ENCODE measurements at places on chromosomes 3 and 15. TPM values are rescaled to one million over a fixed set of nuclear protein-coding genes. Genes with fewer than 3 reads are reported as not detected.

- no peak for DNase-seq
These were observed 3.8 kb downstream of the RASGRF1 start for GRCh38 chr15:79086814-79087213.

The PFKFB4 gene
- total RNA-seq: 8.9 TPM

The DAZL gene
- 0.21 TPM for total RNA-seq

- no peak for DNase-seq
These were observed 79.9 kb downstream of the ZBBX start for GRCh38 chr3:167300207-167300606.

GRCh38 chr3:154095832-154096421, 25.3 kb upstream of the ARHGEF26 start:
- no peak for DNase-seq

DNA sequence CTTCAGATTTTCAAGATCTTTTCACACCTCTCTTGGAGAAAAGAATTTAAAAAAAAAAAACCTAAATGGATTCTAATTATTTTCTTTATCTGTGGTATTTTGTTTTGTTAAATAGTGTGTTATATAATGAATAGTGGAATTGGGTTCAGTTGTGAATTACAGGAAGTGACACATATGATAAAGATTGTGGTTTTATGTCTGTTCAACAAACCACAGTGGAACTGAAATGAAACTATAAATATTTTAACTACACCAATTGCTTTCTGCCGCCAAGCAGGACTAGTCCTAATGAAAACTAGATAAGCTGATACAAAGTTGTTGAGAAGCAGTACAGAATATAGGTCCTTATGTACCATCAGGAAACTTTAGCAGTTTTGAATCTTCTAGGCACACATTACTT, 121.6 kb downstream of the UBE2E2 start:
- DNase-seq: no peak

The OIP5 gene
- total RNA-seq: not detected

The PRR20G gene
- total RNA-seq: not detected

The CD86 gene
- 2.4 TPM for total RNA-seq

- no peak for DNase-seq
These were observed 149.5 kb downstream of the RYR3 start for GRCh38 chr15:33460166-33460805.

The PLA2G4F gene
- 0.29 TPM for total RNA-seq

DNA sequence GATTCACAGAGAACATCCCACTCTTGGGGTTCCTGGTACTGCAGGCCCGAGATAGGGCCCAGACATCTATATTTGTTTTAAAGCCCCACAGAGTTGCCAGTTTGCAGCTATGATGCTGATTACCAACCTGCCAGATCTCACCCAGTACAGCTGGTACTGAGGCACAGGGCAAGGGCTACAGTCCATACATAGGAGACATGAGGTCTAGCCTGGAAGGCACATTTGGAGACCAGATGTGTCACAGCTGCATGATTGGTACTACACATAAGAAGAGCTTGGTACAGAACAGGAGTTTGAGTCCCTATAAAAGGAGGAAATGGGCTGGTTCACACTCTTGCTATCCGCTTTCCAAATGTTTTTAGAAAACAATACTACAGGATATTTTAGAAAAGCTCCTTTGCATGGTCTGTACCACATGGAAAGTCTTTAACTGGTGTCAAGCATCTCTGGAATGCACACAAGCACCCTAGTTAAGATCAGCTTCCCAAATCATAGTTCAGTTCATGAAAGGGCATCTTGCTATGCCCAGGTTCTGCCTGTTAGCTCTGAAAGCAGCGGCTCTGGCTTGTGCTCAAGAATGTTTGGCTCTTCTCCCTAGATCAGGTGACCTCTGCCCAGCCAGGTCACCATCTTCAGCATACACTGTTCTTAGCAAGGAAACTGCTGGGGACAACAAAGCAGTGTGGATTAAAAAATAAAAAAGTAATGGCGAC, 20.6 kb downstream of the MTMR14 start:
- no peak for DNase-seq

The RGMA gene
- total RNA-seq: 16.0 TPM

DNA sequence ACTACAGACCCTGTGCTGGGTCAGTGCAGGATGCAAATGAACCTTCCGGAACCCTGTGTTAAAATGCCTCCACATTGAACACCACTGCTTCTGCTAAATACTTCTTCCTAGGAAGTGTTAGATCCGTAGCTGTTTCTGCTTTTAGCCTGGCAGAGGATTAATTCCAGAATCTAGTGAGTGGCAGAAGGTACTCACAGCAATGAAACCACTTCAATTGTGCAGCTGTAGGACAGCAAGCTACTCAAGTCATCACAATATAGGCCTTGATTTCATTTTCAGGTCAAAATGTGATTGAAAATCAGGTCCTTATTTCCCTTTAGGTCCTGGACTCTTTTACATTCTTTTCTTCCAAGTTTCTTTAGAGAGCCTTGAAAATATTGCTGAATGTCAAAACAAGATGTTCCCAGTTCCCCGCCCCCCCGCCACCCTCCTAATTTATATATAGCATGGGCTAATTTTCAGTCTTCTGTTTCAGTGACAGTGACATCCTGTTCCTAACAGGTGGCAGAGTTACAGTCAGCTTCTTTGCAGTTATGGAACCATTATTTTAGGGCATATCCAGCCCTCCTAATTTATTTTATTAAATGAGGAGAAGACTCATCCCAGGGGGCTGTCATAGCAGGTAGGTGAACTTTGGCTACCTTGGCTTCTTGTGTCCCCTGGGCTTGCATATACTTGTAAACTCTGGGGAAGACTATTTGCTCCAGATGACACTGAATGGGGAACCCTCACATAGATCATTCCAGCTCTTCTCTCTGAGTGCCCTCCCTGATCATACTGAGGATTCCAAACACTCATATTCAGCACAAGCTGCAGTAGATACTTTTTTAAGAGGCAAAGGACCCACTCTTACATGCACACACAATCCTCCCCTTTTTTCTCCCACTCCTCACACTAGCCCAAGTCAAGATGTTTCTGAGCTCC, 28.0 kb upstream of the ARNT2 start:
- no peak for DNase-seq

GRCh38 chr3:72754582-72754981, 93.7 kb downstream of the SHQ1 start:
- no peak for DNase-seq

The ITIH3 gene
- total RNA-seq: 1.3 TPM

- DNase-seq: no peak
These were observed 13.0 kb upstream of the MAPK6 start for GRCh38 chr15:52005748-52006701.

DNA sequence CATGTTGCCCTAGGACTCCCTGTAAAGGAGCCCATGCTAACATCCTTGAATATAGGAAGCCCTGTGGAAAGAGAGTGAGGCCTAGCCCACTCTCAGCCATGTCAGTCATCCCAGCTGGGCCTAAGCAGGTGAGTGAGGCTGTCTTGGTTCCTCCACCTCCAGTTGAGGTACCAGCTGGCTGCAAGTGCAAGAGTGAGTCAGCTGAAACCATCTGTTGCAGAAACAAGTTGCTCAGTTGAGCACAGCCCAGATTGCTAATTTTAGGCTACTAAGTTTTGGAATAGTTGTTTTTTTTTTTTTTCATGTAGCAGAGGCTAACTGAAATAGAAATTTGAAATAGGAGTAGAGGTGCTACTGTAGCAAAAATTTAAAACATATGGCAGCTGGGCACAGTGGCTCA, 43.7 kb upstream of the ADPGK start:
- no peak for DNase-seq

Data from uterus (tissue), 4 donors.